Left ventricle myocardium superior (tissue), 1 donor: ENCODE measurements at places on chromosomes 2 and 18. TPM values are rescaled to one million over a fixed set of nuclear protein-coding genes. Genes with fewer than 3 reads are reported as not detected.

ABCG8 gene
- not detected for total RNA-seq

SMYD5 gene
- total RNA-seq = 15.4 TPM

BCL2 gene
- total RNA-seq = 7.7 TPM

DNA sequence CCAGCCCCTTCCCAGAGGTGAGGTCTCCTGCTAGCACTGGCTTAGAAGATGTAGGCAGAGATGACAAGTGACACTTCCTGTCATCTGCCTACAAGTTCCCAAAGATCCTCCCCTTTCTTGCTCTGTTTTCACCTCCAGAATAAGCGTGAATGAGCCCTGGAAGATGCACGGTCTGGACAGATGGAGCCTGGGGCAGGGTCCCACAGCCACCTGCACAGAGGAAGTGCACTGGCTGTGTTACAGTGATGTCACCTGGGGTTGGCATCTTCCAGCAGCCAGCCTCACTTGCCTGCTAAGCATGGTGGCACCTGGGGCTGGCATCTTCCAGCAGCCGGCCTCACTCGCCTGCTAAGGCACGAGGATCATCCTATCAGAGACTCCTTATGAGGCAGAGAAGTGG is 32.3 kb downstream of the TMEM18 start:
- DNase-seq = no peak

DNA sequence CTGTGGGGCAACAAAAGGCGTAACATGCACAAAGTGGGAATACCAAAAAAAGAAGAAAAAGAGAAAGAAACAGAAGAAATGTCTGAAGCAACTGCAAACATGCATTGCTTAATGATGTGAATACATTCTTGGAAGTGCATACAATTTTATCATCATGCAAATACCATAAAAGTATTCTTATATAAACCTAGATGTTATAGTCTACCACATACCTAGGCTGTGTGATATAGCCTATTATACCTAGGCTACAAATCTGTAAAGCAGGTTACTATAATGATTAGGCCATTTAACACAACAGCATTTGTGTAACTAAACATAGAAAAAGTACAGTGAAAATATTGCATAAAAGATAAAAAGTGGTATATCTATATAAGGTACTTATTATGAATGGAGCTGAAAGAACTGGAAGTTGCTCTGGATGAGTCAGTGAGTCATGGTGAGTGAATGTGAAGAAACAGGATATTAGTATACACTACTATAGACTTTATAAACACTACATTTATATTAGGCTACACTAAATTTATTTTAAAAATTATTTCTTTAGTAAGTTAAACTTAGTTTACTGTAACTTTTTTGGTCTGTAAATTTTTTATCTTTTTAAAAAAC is 319.4 kb upstream of the KCNH7 start:
- no peak for DNase-seq

DNA sequence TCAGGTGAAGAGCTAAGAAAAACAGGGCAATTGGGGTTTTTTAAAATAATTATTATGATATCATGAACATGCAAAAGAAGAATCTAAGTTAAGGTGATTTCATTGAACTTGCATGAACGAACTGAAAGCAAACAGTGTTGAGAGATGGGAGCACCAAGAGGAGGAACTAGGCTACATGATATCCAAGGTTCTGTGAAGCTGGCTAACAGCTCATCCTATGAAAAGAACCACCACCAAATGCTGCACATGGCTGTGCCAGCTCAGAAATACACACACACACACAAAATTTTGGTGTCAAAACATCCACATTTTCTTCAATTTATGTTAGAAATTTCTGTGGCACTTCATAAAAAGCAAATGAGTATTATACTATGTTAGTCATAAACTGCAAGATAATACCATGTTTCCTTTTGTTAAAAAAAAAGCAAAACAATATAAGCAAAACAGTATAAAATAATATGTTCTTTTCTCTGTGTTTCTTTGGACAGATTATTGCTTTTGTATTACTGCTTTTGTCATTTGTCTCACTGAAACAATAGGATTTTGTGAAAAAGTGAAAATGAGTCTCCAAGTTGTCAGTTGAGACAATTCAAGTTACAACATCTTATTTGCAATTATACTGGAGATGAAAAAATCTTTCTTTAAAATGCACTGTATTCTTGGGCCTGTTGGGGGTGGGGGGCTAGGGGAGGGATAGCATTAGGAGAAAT is 12.6 kb upstream of the TTC32 start:
- no peak for DNase-seq

DNA sequence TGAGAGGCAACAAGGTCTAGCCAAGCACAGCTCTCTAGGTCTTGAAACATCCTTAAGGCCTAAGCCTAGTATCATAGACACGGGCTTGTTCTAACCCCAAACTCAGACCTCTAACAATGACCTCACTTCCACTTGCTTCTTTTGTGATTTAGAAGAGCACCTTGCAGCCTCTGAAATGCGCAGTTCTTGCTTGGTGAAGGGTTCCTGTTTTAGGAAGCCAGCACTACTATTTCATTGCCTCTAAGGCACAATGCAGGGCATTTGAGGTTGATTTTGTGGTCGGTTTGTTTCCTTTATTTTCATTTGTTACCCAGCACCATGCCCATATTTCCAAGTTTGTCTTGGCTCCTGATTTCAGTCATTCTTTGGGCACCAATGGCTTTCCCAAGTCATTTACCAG is 117.0 kb upstream of the CYP1B1 start:
- no peak for DNase-seq

GRCh38 chr2:22826703-22827102 is 558.3 kb upstream of the KLHL29 start:
- DNase-seq = no peak

DNA sequence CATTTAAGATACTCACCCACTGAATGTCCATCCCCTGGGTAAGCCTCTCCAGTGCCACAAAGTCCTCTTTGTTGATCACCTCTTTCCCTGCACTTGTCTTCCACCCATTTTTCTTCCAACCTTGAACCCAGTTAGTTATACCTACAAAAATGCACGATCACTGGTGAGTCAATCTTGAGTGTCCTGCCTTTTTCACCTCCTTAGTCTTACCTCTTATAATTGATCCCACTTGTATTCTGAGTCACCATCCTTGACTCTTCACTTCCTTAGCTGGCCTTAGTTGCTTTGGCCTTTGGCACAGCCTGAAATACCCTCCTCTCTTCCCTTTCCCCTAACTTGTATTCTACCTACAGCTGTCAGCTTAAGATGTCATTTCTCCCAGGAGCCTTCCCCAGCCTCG is 10.2 kb downstream of the RNASEH1 start:
- DNase-seq = no peak

GRCh38 chr2:84888401-84889276 is 7.8 kb upstream of the TRABD2A start:
- no peak for DNase-seq

DNA sequence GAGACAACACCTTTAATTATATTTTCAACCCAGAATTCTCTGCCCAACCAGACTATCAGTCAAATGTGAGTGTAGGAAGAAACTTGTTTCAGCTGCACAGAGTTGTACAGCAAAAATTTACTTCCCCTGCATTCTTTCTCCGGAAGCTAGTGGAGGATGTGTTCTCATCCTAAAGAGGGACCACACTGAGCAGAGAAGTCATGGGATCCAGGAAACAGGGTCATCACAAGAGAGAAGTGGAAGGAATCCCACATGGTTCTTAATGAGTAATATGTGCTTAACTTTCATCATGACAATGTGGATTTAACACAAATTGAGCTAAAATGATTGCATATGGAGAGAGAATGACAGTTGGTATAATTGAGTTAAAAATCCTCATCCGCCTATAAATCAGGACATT is 78.2 kb downstream of the INPP4A start:
- DNase-seq = no peak

DNA sequence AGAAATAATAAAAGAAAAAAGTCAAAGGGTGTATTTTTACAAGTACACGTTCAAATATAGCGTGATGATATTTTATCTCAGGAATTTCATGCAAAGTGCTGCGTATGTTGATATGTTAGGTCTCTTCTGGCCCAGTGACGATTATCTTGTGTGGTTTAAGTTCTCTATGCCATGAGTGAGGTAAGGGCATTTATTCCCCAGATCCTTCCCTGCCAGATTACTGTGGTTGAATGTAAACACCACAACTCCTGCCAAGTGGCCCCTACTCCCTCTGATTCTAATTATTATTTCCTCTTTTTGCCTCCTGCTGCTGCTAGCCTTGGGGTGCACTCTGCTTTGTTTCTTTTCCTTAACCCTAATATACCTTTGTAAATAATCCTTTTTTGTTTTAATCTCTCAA is 12.2 kb downstream of the SCN2A start:
- no peak for DNase-seq
